SK-N-SH (cell line): ENCODE measurements at places on chromosomes 1 and 21. TPM values are rescaled to one million over a fixed set of nuclear protein-coding genes. Genes with fewer than 3 reads are reported as not detected.

DNA sequence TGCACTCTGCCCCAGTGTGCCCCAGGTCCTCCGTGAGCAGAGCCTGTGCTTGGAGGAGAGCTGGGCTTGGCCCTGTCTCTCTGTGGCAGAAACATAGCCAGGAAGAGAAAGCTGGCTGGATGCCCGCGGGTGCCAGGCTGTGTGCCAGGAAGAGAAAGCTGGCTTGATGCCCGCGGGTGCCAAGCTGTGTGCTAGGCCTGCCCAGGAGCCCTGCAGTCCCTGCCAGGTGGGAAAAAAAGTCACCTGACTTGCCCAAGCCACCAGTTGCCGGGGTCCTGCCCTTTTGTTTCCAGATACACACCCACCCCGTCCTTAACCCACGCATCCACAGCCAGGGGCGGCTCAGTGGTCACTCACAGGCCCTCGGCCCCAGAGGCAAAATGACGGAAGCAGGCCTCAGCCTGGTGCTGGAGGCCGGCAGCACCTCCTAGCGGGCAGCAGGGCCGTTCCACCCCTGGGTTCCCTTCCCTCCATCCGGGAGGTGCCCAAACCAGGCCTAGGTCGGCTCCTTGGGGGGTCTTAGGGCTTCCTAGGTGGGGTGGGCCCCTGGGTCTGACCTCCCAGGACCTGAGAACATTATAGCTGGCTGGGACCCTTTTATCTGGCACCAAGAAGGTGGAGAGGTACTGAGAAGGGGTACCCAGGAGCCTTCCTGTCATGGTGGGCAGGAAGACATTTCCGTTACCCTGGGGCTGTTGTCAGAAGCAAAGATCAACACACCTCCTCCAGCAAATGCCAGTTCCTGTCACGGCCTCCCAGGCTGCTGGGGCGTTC, 9.1 kb downstream of the ITGB2 start:
- H3K27me3 ChIP-seq: no peaks in the 10 kb centered on the region; the same call in 1 of the 2 replicates
- H3K4me1 ChIP-seq: peaks cover 5% of the 10 kb centered on the region; the same call in 1 of the 2 replicates
- no peaks in the 10 kb centered on the region for H3K36me3 ChIP-seq
- H3K27ac ChIP-seq: no peak overlapping the region

GRCh38 chr1:205495237-205495823, 9.1 kb upstream of the CDK18 start:
- peaks cover 5% of the 10 kb centered on the region; the same call in 1 of the 2 replicates for H3K27me3 ChIP-seq
- H3K27ac ChIP-seq: no peak overlapping the region; the same call in 1 of the 2 replicates
- no peak for DNase-seq

C2CD4D gene
- polyA plus RNA-seq: not detected in 2 replicates

APOBEC4 gene
- not detected in 2 replicates for polyA plus RNA-seq

CFHR4 gene
- 0.03 TPM in 1 of 2 replicates, not detected in the other for polyA plus RNA-seq

OR2M2 gene
- polyA plus RNA-seq: not detected in 2 replicates
